ENCODE measurements at places on chromosomes 2 and 18.

GRCh38 chr2:71526975-71527374 is 73.6 kb downstream of the DYSF start:
- no peak for DNase-seq

- DNase-seq = no peak
These were observed 18.1 kb downstream of the PPP4R1 start for GRCh38 chr18:9596226-9596625.

GRCh38 chr2:189137519-189137918 is 42.0 kb downstream of the COL5A2 start:
- DNase-seq = no peak

- DNase-seq = no peak
These were observed 27.7 kb upstream of the DSC3 start for GRCh38 chr18:31070206-31070605.

- DNase-seq = no peak
These were observed 239.5 kb upstream of the COL3A1 start for GRCh38 chr2:188734691-188735090.

DNA sequence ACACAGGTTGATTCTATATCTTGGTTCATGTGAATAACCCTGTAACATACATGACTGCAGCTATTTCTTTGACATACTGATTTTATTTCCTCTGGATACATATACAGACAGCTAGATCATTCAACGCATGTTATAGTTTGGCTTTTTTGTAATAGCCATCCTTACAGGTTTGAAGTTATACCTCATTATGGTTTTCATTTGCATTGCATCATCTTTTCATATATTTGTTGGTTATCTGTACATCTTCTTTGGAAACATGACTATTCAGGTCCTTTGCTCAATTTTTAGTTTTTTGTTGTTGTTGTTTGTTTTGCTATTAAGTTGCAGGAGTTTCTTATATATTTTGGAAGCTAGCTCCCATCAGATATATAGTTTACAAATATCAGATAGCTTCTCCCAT is 276.2 kb upstream of the NETO1 start:
- DNase-seq = no peak

DNA sequence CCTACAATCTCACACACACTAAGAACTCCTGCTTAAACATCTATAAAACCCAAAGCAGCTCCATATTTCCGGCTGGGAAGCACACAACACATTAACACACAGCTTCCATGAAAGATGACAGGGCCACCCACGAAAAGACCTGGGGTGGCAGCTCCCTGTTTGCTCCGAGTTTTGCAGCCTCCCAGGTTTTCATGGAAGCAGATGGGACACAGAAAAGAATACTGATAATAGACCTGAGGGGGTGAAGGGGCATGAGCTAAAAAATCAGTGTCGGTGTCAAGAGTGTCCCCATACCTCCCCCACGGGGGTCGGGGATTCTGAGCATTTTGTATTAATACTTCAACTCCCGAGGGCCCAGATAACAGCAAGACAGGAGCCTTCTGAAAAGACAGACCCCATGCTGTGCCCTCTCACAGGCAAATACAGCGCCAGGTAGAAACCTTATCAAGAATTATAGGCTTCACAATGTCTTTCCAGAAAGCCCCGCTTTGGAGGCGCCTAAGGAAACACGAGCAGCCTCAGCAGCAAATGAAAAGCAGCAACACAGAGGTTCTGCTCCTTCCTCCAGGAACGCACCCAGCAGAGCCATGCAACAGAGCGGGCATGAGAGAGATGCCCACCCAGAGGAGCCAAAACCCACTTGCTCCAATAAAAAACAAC is 50.5 kb downstream of the ZNF516 start:
- no peak for DNase-seq

- DNase-seq = peak; percentile 94
These were observed 19.6 kb upstream of the CABLES1 start for GRCh38 chr18:23115683-23116096.

DNA sequence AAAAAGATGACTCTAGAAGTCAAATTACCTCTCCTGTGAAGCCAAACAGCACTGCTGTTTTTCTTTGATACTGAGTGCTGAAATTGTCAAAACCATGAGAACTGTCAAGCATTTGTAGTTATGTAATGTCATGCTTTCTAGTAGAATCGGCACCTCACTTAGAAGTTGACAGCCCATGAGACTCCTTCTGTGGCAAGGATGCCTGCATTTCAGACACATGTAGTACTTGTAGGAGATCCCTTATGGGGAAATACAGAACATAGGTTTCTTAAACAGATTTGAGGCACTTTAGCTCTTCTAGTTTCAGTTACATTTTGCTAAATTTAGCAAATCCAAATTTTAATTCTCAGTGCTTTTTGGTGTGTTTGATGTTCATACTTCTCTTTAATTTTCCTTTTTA is 15.7 kb downstream of the ZNF407 start:
- no peak for DNase-seq

- DNase-seq = no peak
These were observed 124.2 kb downstream of the OLA1 start for GRCh38 chr2:174124181-174124580.

DNA sequence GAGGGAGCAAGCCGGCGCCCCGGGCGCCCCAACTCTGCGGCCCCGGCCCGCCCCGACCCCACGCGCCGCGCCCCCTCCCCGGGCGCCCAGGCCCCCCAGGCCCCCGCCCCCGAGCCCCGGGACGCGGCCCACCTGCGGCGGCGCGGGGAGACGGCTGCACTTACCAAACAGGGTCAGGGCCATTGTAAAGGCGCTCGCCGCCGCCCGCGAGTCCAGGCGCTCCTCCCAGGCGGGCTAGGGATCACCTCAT is 526 bp downstream of the CHN1 start:
- no peak for DNase-seq

- DNase-seq = no peak
These were observed 50.8 kb downstream of the EMILIN2 start for GRCh38 chr18:2897448-2898185.

GRCh38 chr2:157986761-157987160 is 110.6 kb upstream of the ACVR1 start:
- DNase-seq = no peak

DNA sequence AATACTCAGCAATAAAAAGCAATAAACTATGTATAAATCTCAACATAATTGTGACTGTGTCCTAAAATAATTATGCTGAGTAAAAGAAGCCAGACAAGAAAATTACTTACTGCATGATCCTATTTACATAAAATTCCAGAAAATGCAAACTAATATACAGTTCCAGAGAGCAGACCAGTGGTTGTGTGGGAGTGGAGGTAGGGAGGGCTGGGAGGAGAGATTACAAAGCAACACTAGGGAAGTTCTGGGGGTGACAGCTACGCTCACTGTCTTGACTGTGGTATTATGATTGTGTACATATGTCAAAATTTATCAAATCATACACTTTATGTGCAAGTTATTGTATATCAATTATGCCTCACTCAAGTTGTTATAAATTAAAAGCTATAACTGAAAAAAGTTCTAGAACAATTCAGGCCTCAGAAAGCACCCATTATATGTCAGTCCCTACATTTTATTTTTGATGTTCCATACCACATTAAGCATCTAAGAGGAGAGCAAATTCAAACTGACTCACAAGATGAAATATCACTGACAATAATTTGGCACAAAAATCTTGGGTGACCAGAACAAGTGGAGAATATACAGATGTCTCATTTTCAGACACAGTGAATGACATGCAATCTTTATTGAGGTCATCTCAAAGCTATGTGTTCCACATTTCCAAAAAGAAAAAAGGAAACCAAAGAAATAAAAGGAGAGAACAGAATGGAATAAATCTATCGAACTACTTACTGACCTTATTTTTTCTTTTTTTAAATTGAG is 85.1 kb downstream of the ANTXR1 start:
- DNase-seq = no peak

- DNase-seq = no peak
These were observed 40.1 kb downstream of the THUMPD2 start for GRCh38 chr2:39738936-39739335.

- DNase-seq = no peak
These were observed 60.7 kb downstream of the ANKRD62 start for GRCh38 chr18:12154361-12154760.

GRCh38 chr2:207501802-207502576 is 27.8 kb upstream of the CREB1 start:
- no peak for DNase-seq

DNA sequence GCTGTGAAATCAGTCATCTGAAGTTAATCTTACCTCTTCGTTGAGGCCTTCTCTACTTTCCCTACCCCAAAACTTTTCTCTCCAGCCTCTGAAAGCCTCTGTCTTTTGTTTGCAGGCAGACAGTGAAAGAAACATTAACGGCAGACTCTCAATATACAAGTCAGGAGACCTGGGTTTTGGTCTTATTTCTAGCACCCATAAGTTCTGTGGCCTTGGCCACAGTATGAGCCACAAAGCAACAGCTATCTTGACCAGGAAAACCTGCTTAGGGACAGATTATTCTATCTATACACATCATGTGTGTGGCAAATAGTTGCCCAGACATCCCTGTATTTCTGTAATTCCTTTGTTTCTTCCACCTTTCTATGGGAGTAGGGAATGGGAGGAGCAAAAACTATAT is 318.3 kb downstream of the AGPS start:
- no peak for DNase-seq

DNA sequence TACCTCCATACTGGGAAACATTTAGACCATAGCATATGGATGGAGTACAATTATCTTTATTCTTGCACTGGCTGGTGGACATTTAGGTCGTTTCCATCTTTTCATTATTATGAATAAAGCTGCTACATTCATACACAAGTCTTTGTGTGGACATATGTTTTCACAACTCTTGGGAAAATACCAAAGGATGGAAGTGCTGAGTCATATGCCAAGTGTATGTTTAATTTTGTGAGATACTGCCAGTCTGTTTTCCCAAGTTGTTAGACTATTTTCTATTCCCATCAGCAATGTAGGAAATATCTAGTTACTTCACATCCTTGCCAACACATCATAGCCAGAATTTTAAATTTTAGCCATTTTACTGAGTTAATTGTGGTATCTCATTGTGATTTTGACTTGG is 91.5 kb downstream of the GALNT13 start:
- peak; percentile 5 for DNase-seq

GRCh38 chr2:8232871-8233270 is 449.0 kb upstream of the ID2 start:
- DNase-seq = no peak

GRCh38 chr2:120037995-120038541 is 25.2 kb downstream of the EPB41L5 start:
- DNase-seq = peak; percentile 27

GRCh38 chr2:191675807-191676721 is 1.9 kb upstream of the NABP1 start:
- DNase-seq = no peak

GRCh38 chr18:10249270-10249669 is 205.2 kb upstream of the APCDD1 start:
- DNase-seq = no peak

DNA sequence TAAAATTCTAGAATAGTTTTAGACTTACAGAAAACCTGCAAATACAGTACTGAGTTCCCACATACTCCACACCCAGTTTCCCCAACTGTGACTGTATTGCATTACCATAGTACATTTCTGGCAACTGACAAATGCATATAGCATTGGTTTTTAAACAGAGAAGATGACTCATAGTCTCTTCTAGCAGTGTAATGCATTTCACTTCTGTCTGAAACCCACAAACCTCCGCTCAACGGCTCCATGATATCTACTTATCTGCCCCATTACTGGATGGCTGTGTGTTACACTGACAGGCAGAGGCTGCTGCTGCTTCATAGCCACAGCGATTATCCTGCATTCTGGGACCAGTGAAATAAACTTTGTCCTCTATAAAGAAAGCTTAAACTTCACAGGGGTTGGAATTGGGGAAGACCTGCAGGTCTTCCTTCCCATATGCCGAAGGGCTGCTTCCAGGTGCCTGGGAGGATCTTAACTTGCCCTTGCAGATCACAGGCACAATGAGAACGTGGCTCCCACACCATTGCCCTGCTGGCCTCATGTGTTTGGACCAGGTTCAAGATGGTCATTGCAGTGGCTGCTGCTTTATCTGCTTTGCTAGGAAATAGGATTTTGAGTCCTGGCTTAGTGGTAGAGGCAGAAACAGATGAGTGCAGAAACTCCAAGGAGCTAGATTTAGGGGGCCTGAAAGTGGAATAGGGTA is 742.6 kb upstream of the HS6ST1 start:
- peak; percentile 93 for DNase-seq

DNA sequence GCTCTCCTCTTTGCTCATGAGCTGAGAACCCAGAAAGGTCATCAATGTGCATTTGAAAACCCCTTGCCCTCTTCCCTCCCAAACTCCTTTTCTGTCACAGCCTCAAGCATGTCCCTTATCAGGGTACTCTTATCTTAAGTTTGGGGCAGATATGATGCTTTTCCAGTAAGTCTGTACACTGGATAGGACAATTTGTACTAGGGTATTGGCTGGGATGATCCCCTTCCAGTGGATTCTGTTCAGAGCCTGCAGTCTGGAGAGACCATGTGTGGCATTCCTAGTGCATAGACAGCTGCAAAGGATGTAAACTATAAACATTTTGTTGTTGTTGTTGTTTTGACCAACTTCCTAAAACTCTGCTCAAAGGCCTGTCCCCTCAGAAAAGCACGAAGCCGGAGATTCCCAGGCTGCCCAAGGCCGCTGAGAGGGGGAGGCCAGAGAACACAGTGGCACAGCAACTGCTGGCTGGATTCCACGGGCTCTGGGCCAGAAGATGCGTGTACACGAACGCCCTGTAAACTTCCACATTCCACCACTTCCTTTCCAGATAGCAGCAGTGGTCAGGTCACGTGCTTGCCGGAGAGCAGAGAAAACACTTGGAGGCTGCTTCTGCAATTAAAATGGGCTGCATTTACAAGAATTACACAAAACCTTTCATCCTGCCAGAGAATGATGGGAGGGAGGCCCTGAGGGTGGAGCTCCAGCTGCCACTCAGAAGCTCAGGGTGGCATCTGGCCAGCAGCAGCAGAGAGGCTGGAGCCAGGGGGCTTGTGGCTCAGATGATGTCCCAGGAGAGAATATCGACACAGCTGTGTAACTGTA is 42.1 kb downstream of the BMP10 start:
- DNase-seq = peak; percentile 91

DNA sequence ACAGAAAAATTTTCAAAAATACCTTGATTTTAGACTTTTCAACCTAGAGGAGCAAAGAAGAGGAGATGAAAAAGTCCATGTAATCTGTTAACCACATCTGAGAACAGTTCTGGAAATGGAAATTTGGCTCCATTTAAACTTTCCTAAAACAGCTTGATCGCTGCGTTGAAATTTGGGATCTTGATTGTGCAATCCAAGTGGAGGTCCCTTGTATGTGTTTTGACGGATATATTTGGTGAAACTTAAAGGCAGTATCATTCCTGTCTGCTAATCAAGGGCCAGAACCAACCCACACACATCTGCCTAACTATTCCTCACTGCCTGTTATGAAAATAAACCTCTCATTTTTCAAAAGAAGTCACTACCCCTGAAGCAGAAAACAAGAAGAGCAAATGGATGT is 46.6 kb downstream of the SPATS2L start:
- no peak for DNase-seq
